CD4-positive, CD25-positive, alpha-beta regulatory T cell (primary cell): ENCODE measurements at places on chromosomes 5 and 9. TPM values are rescaled to one million over a fixed set of nuclear protein-coding genes. Genes with fewer than 3 reads are reported as not detected.

Gene SPATA9
- not detected for total RNA-seq

Gene C5orf58
- not detected for total RNA-seq

Gene WDR38
- total RNA-seq, result not detected

Gene SMARCA2
- total RNA-seq, result 298 TPM

Gene LCN15
- total RNA-seq, result not detected

Gene RCL1
- 27.9 TPM for total RNA-seq

Gene MAMDC2
- total RNA-seq, result 0.10 TPM

Gene BTNL8
- not detected for total RNA-seq

Gene ICE1
- total RNA-seq, result 43.2 TPM

Gene LCN9
- not detected for total RNA-seq

DNA sequence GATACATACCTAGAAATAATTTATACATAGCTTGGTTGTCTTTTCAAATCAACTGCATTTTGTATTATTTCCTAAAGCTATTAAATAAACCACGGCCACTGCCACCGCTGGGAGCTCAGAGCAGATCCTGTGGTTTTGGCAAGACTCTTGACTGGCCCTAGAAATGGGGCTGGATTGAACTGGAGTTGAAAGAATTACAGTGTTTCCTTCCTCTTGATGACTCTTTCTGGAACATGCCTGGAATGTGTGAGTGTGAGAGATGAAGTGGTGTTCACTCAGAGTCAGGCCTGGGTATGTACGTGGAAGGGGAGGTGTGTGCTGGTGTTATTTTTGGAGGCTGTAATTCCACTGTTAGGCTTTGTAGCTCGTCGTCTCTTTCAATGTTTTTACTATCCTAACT lies 45.9 kb downstream of the TEK start:
- no peak for DNase-seq

DNA sequence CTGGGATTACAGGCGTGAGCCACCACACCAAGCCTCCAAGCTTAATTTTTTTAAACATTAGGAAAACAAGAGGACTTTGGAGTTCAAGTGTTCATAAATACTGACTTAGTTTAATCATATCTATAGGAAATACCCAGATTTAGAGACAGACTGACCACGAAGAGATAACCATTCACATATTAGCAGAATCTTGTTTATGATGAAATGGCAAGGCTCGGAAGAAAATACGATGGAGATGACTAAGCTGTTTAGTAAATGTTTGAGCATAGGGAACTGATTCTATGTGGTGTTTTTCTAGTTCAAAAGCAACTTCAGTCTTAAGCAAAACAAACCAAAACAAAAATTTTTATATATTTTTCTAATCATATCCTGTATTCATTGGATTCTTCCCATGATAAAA lies 13.5 kb upstream of the TUSC1 start:
- no peak for DNase-seq

DNA sequence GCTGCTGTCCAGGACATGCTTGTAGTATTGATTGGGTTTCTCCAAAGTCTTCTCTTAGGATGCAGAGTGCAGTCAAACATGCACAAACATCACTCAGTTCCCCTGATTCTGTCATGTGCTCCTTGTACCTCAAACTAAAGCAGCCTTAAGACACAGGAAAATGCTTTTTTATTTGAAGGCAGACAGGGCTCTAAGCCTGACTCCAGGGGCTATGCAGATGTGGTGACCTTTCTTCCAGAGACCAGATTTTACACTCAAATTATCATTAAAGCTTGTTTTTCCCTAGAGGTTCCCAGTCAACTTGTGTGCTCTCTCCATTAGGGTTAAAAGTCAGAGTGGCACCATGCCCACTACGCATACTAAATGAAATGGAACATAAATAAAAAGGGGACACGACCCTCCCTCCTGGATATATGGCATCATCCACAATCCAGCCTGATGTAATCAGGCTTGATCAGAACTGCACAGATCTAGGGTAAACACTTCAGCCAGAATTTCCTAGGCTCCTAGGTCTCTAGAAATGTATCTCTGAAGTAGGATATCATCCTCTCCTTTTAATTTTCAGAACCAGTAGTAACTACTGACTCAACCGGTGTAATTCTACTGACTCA lies 771.1 kb downstream of the NR2F1-AS1 start:
- DNase-seq, result no peak

GRCh38 chr5:10704949-10705621 lies 55.9 kb downstream of the DAP start:
- no peak for DNase-seq

DNA sequence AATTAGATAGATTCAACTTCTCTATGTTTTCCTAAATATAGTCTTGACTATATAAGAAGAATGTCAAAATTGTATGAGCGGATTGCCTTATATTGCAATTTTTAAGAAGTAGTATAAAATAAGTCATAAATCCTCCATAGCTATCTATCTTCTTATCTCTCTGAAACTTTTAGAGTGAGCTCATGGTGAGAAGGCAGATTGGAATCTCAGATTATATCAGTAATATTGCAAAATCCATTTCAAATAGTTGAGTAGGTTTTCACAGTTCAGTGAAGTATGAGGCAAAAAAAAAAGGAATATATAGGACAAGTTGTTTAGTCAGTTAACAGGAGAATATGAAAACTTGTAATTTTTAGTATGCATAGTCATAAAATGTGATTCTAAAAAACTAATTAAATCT lies 156.4 kb downstream of the FAM174A start:
- no peak for DNase-seq

DNA sequence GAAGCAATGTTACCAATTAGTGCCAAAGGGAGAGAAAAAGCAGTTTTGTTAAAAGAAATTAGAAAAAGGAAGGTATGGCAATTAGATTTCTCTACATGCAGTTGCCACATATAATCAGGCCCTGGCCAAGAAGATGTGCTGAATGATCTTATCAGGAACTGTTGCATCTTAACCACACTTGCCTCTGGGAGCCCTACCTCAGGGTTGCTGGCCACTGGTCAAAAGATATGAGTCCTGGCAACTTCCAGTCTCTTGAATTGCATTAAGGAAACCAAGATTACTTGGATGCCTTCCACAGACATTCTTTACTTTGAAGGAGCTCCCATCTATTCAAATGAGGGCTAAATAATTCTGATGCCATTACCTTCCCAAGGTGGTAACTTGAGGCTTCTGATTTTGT lies 60.4 kb downstream of the TNC start:
- no peak for DNase-seq

- DNase-seq, result no peak
Measured at GRCh38 chr9:108041551-108041950, 552.0 kb upstream of the KLF4 start.

- DNase-seq, result no peak
Measured at GRCh38 chr5:125584140-125584520, 837.7 kb upstream of the ZNF608 start.

GRCh38 chr5:160969645-160970044 lies 117.6 kb upstream of the ATP10B start:
- DNase-seq, result no peak

GRCh38 chr9:30744871-30745270 lies 1639.6 kb upstream of the ACO1 start:
- no peak for DNase-seq

GRCh38 chr5:34724741-34725140 lies 68.6 kb downstream of the RAI14 start:
- no peak for DNase-seq

- DNase-seq, result no peak
Measured at GRCh38 chr5:85967681-85968080, 650.1 kb upstream of the COX7C start.

GRCh38 chr5:171840711-171841522 lies 55.3 kb downstream of the SMIM23 start:
- no peak for DNase-seq

- DNase-seq, result no peak
Measured at GRCh38 chr5:10254686-10255085, 4.6 kb downstream of the CCT5 start.

DNA sequence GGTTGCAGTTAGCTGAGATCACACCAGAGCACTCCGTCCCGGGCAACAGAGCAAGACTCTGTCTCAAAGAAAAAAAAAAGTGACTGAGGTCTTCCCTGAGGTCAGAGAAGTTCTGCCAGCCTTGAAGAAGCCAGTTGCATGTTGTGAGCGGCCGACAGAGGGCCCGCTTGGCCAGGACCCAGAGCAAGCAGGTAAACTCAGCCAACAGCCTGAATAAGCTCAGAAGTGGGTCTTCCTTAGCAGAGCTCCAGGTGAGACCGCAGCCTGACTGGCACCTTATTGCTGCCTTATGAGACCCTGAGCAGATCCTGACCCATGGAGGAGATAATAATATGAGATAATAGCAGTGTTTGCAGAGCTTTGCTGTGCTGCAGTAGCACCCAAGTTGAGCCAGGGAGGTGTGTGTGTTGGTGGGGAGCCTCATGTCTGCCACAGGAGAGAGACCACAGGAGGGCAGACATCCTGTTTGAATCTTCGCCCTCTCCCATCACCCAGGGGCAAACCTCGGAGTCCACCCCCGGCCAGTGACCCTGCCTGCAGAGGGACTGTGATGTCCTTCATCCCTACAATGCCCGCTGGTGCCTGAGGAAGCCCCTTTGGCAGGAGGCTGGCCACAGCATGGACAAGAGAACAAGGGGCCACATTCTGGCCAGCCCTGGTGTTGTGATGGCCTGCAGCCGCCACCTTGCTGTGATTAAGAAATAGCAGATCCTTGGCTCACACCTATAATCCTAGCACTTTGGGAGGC lies 10.8 kb upstream of the BARX1 start:
- DNase-seq, result no peak

DNA sequence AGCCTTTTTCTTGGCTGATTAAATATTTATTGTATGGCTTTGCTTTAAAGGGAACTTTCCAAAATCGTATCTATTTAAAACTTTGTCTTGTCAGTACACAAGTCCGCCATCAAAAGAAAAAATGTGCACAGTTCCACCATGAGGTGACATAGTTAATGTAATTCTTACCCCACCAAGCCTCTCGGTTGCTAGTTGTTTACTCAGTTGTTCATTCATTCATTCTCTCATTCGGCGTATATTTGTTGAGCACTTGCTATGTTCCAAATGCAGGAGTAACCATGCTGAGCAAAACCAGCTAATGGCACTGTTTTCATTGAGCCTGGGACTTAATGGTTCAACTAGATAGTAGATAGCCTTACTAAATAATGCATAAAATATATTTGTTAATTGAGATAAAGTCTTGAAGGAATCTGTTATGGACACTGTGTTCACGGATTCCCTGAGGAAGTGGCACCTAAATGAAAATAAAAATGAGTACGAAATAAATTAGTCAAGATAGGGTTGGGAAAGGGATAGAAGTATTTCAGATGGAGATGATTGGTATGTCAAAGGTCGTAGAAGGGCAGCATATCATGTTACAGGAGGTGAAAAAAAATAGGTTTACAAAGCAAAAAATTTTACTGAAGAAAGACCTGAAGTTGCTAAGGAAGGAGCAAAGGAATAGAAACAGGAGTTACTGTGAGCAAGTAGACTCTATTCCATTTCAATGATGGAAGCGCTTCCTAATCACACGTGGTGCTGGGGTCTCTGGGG lies 1.5 kb downstream of the DCAF10 start:
- DNase-seq, result no peak

DNA sequence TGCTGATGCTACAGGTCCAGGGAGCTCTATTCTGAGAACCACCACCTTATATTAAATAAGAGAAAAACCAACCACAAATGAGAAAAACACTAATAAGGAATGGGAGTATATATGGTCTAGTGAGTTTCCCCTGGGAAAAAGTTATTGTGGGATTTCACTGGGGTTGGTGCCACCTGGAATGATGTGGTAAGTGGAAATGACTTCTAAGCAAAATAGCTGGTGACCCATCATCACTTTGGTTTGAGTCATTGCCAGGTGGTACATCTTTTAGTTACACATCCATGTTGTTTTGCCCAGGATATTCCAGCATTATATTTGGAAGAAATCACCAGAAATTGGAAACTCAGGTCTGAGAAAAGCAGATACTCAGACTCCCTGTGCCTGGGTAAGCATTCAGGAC lies 437.3 kb downstream of the DTWD2 start:
- DNase-seq, result no peak

DNA sequence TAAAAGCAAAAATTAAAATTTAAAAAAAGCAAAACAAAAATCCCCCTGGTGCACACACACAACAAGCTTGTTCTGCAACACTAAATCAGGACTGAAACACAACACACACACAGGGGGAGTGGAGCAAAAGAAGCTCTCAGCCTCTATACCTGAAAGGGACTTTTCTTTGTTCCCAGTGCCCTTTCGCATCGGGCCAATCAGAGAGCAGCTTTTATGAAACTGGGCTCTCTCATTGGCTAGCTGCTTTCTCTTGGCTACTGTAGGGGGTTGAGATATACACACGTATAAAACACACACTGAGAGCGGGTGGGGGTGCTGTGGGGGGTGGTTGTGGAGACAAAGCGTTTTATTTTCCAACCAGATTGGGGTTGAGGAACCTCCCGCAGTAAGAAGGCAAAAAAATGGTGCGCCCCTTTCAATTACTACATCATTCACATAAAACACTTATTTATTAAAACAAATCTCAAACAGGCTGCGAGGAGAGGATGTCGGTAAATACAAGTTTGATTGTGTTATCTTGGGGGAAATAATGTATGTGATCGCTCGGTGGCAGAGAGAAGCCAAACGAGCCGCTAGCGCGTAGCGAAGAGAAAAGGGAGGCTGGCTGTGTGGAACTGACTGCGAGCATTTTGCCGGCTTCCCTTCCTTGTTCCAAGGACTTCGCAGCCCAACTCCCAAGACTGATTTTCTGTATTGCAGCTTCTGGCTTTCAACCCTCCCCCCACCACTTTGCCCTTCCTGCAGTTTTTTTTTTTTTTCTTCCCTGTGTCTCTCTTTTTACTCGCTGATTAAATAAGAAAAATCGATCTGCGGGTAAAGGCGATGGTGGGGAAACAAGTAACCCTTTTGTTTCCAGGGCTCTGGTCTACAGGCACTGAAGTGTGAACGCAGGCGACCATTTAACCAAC lies 2.5 kb upstream of the ZNF608 start:
- DNase-seq, result no peak

DNA sequence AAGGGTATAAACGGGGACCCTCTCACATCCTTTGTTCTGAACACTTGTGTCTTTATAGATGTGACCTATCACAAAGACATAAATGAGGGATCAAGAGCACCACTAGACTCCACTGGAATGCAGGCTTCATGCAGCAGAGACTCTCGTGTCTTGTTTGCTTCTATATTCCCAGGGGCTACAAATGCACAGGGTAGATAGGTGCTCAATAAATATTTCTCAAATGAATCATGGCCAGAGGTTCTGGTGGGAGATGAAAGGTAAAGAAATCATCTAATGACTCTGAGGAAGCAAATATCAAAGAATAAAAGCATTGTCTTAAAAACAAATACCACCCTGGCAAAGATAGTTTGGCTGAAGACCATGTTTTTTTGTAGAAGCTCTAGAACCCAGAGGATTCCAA lies 6.6 kb downstream of the SLC36A3 start:
- no peak for DNase-seq
